Caco-2 (cell line): ENCODE measurements at places on chromosomes 7 and 10. TPM values are rescaled to one million over a fixed set of nuclear protein-coding genes. Genes with fewer than 3 reads are reported as not detected.

Gene CREB5
- 9.1 and 9.2 TPM in 2 replicates for total RNA-seq

Gene SFXN3
- 23.4 and 30.3 TPM in 2 replicates for total RNA-seq

Gene FBXO24
- total RNA-seq: 1.4 and 1.5 TPM in 2 replicates

Gene AGR2
- total RNA-seq: 343 and 467 TPM in 2 replicates

Gene TRIM73
- total RNA-seq: 0.82 and 0.86 TPM in 2 replicates

Gene LIPM
- not detected in 2 replicates for total RNA-seq

Gene MMD2
- total RNA-seq: not detected in 2 replicates

Gene SPDYE8
- total RNA-seq: not detected in 2 replicates

Gene TFR2
- total RNA-seq: 8.1 and 9.7 TPM in 2 replicates

Gene LSM5
- total RNA-seq: 100.0 and 101 TPM in 2 replicates

Gene SFTPA1
- total RNA-seq: not detected in 2 replicates

Gene BICC1
- total RNA-seq: 118 and 122 TPM in 2 replicates

Gene ANKRD22
- total RNA-seq: not detected in 2 replicates

Gene NOLC1
- 137 and 147 TPM in 2 replicates for total RNA-seq

Gene ATP6V1F
- total RNA-seq: 162 and 168 TPM in 2 replicates

Gene GJD4
- 0.18 TPM in 1 of 2 replicates, not detected in the other for total RNA-seq

Gene RASSF4
- 40.8 and 55.6 TPM in 2 replicates for total RNA-seq

Gene PTPN20
- not detected in 2 replicates for total RNA-seq

Gene MAGI2
- 0.19 and 0.25 TPM in 2 replicates for total RNA-seq

Gene TAS2R41
- total RNA-seq: not detected in 2 replicates

Gene CADPS2
- 2.7 and 3.6 TPM in 2 replicates for total RNA-seq

Gene CELF2
- 0.26 and 0.27 TPM in 2 replicates for total RNA-seq

Gene TRPV5
- not detected in 2 replicates for total RNA-seq
